Iris pigment epithelial cell (primary cell): ENCODE measurements at places on chromosomes 13 and 19.

- DNase-seq, result no peak
These were observed 7.7 kb upstream of the LRFN3 start for GRCh38 chr19:35928507-35928906.

- DNase-seq, result no peak
These were observed 19.6 kb downstream of the GPR183 start for GRCh38 chr13:99287551-99287950.

GRCh38 chr13:32125221-32125689 is 93.7 kb downstream of the FRY start:
- DNase-seq, result peak; percentile 87

GRCh38 chr13:76792731-76793347 is 93.4 kb downstream of the KCTD12 start:
- peak; percentile 90 for DNase-seq

- DNase-seq, result peak; percentile 64
These were observed 167.3 kb downstream of the FLT1 start for GRCh38 chr13:28327373-28328270.

DNA sequence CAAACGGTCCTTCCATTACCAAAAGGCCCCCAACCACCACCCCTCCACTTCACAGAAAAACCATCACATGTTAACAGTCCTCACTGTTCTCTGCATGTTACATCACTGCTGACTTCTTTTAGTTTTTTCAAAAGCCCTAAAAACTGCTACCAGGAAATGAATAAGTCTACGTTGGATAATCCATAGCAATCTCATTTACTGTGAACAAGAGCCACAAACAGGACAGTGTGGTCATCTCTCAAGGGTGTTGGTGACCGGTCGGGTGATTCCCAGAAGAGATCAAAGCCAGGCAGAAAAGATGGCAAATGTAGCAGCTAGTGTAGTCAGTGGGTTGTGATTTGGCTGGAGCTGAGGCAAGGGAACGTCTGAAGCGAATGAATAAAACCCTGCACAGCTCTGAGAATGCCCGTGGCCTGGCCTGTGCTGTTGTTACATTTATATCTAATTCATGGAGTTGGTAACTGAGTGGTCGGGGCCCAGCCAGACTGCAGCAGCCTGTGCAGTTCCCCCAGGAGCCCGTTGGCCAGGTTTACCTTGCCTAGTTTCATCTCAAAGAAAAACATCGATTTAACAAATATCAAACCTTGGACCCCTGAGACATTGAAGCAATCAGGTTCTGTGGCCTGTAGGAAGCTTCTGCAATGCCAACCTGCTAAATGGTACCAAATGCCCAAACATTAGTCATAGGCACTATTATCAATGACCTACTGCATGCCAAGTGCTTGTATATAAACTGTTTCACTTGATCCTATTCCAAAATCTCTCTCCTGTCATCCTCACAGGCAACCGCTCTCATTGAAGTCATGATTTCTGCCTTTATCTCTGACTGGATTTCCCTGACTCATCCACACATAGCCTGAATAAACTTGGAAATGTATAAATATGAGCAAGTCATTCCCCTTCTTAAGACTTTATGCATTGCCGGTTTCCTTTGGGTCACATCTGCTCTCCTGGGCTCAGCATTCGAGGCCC is 153.8 kb upstream of the SERP2 start:
- DNase-seq, result peak; percentile 63

GRCh38 chr13:20145521-20145920 is 15.3 kb downstream of the GJA3 start:
- no peak for DNase-seq

DNA sequence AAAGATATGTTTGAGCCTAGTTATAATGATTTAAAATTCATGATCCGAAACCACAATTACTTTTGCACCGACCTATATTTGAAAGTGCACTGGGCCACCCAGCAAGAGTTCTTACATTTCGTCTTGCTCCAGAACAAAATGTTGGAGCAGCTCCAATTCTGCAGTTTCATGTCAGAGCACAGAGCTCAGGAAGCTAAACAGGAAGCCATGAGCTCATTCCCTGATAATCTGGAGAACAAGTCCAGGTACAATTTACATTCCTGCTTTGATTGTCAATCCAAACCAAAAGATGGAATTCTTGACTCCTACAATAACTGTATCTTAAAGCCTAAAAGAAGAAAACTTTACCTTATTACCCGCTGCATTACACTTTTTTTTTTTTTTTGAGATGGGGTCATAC is 131.8 kb downstream of the KCTD12 start:
- DNase-seq, result peak; percentile 95

DNA sequence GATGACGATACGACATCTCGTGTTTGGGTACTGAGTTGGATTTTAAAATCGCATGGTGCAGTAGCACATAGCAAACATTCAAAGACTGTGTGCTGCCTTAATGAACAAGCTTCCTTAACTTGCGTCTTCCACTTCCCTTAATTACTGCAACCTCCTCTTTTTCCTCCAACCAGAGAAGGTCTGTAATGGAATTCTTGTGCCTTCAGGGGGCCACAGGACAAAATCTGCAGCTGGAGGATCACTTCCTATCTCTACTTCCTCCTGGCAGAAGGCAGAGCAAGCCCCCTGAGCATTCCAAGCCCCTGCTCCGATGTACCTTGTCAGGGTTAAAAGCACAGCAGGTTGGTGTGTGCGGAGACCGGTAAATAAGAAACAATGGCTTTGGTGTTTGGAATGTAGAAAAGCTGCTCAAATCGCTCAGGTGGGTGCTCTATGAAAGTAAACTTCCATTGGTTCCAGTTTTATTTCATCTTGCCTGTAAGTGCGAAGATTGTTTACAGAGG is 151.3 kb upstream of the UQCRFS1 start:
- no peak for DNase-seq

DNA sequence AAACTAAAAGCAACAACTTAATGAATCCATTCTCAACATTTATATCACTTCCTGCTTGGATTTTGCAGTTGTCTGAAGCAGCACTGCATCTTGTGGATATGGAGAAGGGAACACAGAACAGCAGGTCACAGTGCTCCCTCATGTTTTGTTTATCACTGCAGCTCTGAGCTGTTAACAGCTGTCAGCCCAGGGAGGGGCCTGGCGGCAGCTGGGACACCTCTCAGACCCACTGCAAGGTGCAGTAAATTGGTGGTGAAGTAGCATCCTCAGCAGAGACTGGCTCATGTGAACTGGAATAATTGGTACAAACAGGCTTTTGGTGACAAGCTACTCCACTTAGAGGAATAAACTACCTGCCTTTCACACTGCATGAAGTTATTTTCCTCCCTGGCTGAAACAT is 170.4 kb downstream of the LIG4 start:
- DNase-seq, result no peak

DNA sequence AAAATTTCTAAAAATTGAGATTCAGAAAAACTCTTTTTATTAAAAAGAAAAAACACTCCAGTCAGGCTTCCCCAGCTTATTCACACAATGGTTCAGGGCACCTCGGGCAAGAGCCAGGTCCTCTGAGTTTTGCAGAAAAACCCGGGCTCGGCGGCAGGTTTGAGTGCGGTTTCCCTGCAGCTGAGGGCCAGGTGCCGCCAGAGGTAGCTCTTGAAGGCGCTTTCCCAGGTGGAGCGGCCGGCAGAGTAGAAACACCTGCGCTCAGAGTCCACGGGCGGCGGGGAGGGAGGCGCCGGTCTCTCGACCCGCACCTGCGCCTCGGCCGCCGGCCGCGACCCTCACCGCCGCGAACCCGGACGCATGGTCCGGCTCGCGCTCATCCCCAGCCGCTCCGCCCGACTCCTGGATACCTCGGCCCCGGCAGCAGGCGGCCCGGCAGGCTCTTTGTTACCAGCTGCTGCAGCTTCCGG is 444 bp downstream of the PROSER1 start:
- no peak for DNase-seq

DNA sequence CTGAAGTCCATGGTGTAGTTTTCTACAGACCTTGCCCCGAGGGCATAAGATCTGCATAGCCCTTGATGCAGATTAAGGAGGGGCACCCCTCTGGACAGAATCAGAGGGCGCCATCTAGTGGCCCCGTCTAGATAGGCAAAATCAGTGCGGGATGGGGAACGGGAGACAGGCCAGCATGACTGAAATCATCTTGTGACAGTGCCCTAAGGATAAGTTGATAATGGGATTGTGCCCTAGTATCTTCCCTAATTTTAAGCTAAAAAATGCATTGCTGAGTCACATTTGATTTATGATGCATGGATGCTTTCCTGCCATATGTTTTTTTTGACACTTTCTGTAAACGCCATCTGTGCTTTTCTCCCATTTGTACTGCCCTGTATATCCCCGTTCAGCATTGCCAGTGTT is 19.0 kb upstream of the GPI start:
- peak; percentile 58 for DNase-seq

GRCh38 chr19:55649268-55650125 is 1.5 kb downstream of the CCDC106 start:
- DNase-seq, result no peak

DNA sequence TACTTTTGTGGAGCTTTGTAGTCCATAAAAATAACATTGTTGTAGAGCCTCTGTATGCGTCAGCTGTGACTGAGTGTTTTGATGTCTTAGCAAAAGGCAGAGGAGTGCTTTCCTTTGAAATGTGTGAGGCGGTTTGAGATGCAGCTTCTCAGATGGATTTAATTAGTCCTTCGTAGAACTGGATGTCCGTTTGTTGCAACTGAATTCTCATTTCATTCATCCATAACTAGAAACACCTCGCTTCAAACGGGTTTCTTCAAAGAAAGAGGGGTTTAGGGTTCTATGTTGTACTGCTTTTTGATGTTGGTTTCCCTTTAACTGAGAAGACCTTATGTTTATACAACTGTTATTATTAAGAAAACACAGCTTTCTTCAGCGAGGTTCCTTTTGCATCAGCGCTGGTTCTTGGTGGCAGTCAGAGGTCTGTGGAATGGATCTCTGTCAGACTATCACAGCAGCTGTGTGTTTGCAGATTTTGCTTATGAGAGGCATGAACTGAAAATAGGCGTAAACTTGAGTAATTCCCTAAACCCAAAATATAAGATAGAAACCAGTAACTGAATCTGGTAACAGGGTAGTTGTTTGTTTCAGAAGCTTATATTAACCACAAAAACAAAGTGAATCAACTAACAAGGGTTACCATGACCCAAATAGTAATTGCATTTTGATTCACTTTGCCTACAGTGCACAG is 194.4 kb downstream of the GGACT start:
- DNase-seq, result peak; percentile 91

DNA sequence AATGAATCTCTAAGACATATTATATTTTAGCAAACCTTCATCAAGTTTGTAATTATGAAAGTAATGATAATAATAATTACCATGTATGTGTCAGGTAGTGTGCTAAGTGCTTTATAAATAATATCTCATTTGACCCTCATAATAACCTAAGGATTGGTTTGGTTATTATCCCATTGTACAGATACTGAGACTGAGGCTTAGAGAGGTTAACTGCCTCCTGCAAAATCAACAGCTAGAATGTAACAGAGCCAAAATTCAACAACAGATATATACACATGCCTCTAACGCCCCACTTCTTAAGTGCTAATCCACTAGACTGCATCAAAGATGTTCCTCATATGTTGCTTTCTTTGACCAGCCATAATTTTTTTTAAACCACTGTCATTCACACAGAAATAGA is 140.8 kb downstream of the ZAR1L start:
- no peak for DNase-seq
